Spinal cord (tissue), 10 donors: ENCODE measurements at places on chromosomes 3 and 15. TPM values are rescaled to one million over a fixed set of nuclear protein-coding genes. Genes with fewer than 3 reads are reported as not detected.
A peak's percentile ranks its signal among the peaks of the same experiment; 100 is the strongest.

NRROS gene
- 3.2 TPM for total RNA-seq

KBTBD12 gene
- 0.94 TPM for total RNA-seq

GRCh38 chr3:127467391-127467790, 123.1 kb downstream of the TPRA1 start:
- no peak for DNase-seq
- H3K27me3 ChIP-seq, result no peaks in the 10 kb centered on the region
- no peak overlapping the region for H3K27ac ChIP-seq
- H3K4me1 ChIP-seq, result peaks cover 22% of the 10 kb centered on the region
- no peaks in the 10 kb centered on the region for H3K36me3 ChIP-seq

CD80 gene
- total RNA-seq, result not detected

NUTM1 gene
- not detected for total RNA-seq

GRCh38 chr15:60375306-60375705, 22.5 kb downstream of the ANXA2 start:
- H3K27ac ChIP-seq, result no peak overlapping the region
- no peaks in the 10 kb centered on the region for H3K27me3 ChIP-seq
- no peak overlapping the region for H3K4me3 ChIP-seq
- no peak for DNase-seq
- H3K36me3 ChIP-seq, result no peaks in the 10 kb centered on the region

TJP1 gene
- total RNA-seq, result 143 TPM

DNA sequence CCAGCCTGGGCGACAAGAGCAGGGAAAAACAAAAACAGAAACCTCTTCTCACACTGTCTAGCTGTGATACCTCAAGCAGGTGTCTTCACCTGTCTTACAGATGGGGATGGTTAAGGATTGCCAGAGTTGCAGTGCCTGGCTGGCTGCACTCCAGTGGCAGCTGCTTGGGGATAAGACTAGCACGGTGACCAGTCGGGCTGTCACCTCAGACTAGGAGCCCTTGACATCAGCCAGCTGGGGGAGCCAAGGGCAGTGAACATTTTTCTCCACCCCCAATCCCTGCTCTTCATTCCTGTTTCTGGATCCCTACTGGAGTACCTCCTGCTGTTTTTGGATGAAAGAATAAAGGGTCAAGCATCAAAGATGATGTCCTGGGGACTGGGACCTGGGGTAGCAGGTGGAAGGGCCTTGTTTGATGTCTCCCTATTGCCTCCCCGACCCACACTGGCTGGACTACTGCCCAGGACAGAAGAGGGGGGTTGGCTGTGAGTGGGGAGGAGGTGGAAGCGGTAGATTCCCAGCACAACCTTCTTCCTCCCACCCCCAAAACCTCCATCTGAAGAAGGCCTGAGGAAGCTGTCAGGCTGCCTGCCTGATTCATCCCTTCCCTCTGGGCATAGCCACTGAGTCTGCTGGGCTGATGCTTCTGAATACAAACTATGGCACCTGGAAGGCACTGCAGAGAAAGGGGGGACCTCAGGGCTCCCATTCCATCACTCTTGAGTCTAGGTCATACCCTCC, 7.0 kb upstream of the CPNE9 start:
- no peak for DNase-seq
- H3K27me3 ChIP-seq, result no peaks in the 10 kb centered on the region
- no peaks in the 10 kb centered on the region for H3K4me1 ChIP-seq

GRCh38 chr3:41681479-41681878, 280.4 kb downstream of the ULK4 start:
- no peak for DNase-seq
- H3K27ac ChIP-seq, result no peak overlapping the region

DUOX1 gene
- 0.22 TPM for total RNA-seq

DNA sequence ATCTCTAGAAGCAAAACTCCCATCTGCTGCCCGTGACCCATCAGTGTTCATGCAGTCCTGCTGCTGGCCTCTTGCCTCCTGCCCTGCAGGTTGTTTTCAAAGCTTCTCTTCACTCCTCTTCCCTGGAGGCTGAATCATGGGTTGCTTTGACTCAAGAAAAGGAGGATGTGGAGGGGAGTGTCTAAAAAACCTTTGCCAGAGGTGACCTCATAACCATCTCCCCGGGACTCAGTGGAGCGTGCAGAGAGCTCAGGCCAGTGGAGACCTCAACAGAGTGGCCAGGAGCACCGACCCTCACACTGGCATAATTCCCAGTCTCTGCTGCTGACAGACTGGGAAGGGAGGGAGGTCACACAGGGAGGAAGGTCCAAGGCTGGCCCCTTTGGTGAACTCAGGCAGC, 60.9 kb upstream of the ITGA11 start:
- H3K4me1 ChIP-seq, result no peaks in the 10 kb centered on the region
- no peaks in the 10 kb centered on the region for H3K36me3 ChIP-seq
- peak overlapping the region; percentile 40 for H3K27ac ChIP-seq
- no peak overlapping the region for H3K4me3 ChIP-seq

DNA sequence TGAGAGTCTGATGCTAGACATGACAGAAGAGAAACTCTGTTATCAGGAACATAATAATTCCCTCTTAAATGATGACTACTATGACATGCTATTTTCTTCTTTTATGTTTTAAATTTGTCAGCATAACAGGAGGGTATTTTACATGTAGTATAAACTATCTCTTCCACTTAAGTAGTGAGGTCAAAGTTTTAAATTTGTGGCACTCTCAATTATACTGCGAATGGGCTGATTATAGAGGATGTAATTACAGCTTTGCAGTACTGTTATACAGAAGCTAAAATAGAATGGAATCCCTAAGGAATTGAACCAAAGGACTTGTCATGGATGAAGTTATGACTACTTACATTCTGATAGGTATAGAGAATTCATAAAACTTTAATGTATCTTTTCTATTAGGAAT, 34.3 kb downstream of the CMSS1 start:
- H3K36me3 ChIP-seq, result no peaks in the 10 kb centered on the region
- H3K27ac ChIP-seq, result no peak overlapping the region
- no peak overlapping the region for H3K4me3 ChIP-seq
- no peak for DNase-seq
- H3K27me3 ChIP-seq, result no peaks in the 10 kb centered on the region

C3orf22 gene
- total RNA-seq, result not detected

- H3K36me3 ChIP-seq, result no peaks in the 10 kb centered on the region
- peaks cover 19% of the 10 kb centered on the region for H3K4me1 ChIP-seq
- no peak for DNase-seq
- H3K27me3 ChIP-seq, result no peaks in the 10 kb centered on the region
- no peak overlapping the region for H3K4me3 ChIP-seq
Measured at GRCh38 chr3:177488740-177489139, 291.5 kb upstream of the TBL1XR1 start.

DNA sequence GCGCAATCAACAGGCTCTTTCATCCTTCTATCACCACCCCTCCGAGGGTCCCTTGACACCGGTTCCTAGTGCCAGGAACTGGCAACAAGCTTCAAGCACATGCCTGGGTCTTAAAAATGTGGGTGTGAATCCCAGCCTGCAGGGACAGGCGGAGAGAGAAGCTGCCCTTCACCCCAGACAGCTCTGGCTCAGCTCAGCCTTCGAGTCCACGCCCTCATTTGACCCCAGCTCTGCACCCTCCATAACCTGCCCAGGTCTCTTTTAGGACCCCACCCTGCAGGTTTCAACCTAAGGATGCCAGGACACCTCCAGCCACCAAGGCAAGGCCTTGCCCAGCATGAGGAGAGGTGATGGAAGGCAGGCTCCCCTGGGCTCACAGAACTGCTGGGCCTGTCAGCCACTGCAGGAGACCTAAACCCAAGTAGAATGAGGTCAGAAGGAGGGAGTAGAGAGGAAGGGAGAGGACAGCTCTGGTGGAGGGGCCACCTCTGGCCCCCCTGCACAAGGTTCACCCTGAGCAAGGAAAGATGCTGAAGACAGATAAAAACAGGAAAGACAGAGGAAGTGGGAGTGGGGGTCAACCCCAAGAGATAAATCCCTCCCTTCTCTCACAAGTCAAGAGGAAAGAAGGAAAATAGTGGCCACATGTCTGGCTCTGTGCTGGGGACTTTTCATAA, 2.6 kb upstream of the LOXL1 start:
- no peak for DNase-seq
- peaks cover 59% of the 10 kb centered on the region for H3K4me1 ChIP-seq
- no peak overlapping the region for H3K4me3 ChIP-seq
- peak overlapping the region; percentile 3 for H3K27ac ChIP-seq
- H3K27me3 ChIP-seq, result peaks cover 10% of the 10 kb centered on the region
- H3K36me3 ChIP-seq, result no peaks in the 10 kb centered on the region

CIB2 gene
- 18.2 TPM for total RNA-seq

DNA sequence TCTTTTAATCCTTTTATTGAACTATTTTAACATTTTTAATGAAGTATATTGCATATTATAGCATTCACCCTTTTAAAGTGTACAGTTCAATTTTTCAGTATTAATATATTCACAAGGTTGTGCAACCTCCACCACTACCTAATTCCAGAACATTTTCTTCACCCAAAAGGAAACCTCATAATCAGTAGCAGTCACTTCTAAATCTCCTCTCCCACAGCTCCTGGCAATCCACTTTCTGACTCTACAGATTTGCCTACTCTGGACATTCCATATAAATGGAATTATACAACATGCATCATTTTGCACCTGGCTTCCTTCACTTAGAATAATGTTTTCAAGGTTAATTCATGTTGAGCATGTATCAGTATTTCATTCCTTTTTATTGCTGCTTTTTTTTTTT, 55.0 kb upstream of the HRH1 start:
- H3K27ac ChIP-seq, result no peak overlapping the region
- DNase-seq, result no peak
- H3K36me3 ChIP-seq, result no peaks in the 10 kb centered on the region
- no peaks in the 10 kb centered on the region for H3K27me3 ChIP-seq

SLC6A20 gene
- total RNA-seq, result 110 TPM

GRIP2 gene
- 6.0 TPM for total RNA-seq

DNA sequence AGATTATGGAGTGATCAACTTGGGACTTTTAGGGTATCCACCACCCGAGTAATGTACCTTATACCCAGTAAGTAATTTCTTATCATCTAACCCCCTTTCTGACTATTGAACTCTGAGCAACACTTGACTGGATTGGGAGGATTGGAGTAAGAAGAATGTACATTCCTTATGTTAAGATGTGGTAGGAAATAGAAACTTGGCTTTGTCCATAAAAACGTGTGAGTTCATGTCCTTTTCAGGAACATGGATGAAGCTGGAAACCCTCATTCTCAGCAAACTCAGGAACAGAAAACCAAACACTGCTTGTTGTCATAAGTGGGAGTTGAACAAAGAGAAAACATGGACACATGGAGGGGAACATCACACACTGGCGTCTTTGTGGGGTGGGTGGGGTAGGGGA, 112.3 kb downstream of the PTPRG start:
- no peak overlapping the region for H3K4me3 ChIP-seq
- DNase-seq, result no peak
- peaks cover 6% of the 10 kb centered on the region for H3K4me1 ChIP-seq

DNA sequence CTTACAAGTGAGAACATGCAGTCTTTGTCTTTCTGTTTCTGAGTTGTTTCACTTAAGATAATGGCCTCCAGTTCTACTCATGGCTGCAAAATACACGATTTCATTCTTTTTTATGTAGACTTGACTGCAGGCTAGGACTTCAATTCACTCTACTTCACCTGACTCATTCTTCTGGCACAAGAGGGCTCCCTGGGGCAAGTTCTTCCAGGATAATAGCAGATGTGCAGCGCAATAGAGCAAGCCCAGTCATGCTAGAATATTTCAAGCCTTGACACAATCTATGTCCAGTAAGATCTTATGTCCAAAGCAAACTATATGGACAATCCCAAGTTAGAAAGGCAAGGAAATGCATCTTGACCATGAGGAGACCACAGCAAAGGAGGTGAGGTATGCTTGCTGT, 211.7 kb upstream of the GADL1 start:
- H3K4me1 ChIP-seq, result no peaks in the 10 kb centered on the region
- H3K27me3 ChIP-seq, result no peaks in the 10 kb centered on the region
- no peak for DNase-seq
- H3K36me3 ChIP-seq, result no peaks in the 10 kb centered on the region
- no peak overlapping the region for H3K4me3 ChIP-seq

GRCh38 chr15:92821491-92822116, 78.5 kb upstream of the CHD2 start:
- H3K27ac ChIP-seq, result peak overlapping the region; percentile 96
- no peaks in the 10 kb centered on the region for H3K27me3 ChIP-seq
- peaks cover 21% of the 10 kb centered on the region for H3K4me1 ChIP-seq
- DNase-seq, result no peak
